Ureter (tissue), 1 donor: ENCODE measurements at places on chromosomes 5 and 9. TPM values are rescaled to one million over a fixed set of nuclear protein-coding genes. Genes with fewer than 3 reads are reported as not detected.

Gene LCP2
- 21.7 TPM for total RNA-seq

Gene IFNA2
- not detected for total RNA-seq

Gene NPDC1
- 138 TPM for total RNA-seq

Gene TRMO
- 16.2 TPM for total RNA-seq

Gene ANKDD1B
- 3.6 TPM for total RNA-seq

Gene SLC4A9
- 0.13 TPM for total RNA-seq

Gene PANK3
- total RNA-seq: 43.1 TPM

Gene SYK
- 52.9 TPM for total RNA-seq

Gene PCDHB3
- 1.1 TPM for total RNA-seq

DNA sequence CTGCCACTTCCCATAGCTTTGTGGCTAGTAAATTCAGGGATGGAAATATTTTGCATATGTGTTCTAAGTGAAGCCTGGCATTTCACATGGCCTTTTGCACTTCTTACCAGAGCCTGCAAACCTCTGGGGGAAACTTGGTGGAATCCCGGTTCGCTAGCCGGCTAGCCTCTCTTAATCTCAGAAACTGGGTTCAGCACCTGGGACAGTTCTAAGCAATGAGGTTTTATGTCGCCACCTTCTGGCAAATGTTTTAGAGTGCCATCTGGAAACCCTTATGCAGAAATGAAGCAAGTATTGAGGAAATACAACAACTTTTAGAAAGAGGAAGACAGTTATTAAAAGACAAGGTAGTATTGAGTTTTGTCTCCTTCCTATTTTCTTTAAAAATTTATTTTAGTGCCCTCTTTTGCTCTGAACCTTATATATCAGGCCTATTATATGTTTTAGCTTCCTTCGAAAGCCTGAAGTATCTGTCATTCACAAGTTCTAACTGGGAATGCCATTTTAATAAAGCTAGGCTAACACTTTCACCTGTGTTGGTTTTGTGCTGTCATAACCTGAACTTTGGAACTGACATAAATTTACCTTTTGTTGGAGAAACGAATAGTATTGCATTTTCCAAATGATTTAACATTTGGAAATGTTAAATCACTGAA is 963 bp upstream of the HTR1A start:
- DNase-seq: no peak

DNA sequence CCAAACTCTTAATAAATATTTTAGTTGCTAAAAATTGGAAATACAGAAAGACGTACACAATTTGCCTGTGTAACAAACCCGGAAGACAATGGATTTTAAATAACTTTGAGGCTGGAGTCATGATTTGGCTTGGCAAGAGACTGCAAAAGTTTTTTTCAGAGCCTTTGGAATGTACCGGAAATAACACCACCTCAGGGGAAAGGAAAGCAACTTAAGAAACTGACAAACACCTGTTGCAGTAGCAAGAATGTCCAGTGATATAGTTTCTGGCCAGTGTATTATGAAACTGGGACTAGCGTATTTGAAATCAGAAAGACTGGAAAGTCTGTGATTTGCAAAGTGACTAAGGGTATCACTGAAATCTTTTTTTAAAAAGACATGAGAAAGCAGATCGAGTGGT is 842 bp downstream of the MUSK start:
- no peak for DNase-seq

DNA sequence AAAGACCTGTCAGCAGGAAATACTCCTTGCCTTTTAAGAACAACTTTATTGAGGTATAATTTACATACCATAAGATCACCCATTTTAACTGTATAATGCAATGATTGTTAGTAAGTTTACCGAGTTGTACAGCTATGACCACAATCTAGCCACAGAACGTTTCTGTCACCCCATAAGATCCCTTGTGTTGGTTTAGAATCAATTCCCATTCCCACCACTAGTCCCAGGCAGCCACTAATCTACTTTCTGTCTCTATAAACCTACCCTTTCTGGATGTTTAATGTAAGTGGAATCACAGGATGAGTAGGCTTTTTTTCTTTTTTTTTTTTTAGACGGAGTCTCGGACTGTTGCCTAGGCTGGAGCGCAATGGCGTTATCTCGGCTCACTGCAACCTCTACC is 4.4 kb downstream of the GPR107 start:
- no peak for DNase-seq

DNA sequence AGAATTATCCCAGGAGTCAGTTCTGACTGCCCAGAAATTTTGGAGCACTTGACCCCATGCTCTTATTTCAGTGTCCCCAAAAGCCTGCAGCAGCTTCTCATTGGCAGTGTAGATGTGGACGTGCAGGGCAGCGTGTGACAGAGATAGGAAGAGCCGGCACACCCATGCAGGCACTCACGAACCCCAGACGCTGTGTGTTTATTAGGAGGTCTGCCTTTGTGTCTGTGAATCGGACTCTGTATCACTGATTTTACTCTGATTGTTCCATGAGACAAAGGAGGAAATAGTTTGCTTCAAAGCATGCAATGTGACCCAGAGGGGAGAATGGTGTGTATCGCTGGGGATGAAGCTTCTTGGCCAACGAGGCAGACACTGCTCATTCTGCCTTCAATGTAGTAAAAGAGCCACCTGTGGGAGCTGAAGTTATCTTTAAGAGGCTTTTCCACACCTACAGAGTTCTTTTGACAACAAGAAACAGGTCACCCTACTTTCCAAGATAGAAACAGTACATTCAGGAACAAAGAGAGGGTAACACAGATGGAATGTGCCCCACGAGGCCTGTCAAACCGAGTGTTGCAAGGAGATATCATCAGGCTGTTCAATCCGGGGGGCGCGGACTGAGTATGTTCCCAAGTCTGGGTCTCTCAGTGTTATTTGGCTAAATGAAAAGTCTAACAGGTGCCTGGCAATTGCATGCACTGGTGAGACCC is 224.0 kb downstream of the NTRK2 start:
- no peak for DNase-seq

DNA sequence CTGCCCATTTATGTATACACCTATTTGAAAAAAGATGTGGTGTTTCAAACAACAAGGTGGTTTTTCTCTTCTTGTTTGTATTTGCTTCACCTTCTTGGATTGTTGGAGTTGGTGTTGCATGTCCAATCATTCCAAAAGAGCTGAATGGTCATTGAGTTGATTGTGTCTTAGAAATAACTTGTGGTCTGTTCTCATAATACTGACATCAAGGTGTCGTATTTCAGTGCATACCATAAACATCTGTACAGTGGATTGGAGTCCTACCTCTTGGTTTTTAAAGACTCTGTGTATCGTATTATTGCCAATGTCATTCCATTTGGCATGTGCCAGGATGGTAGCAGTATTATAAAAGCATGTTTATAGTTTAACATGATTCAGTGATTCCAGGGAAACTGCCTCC is 73.2 kb downstream of the TRIO start:
- no peak for DNase-seq

- DNase-seq: no peak
These were observed 5.2 kb downstream of the EPB41L4B start for GRCh38 chr9:109315480-109316206.

- DNase-seq: no peak
These were observed 13.7 kb upstream of the SYK start for GRCh38 chr9:90787771-90788460.

GRCh38 chr5:55483885-55484284 is 50.9 kb downstream of the PLPP1 start:
- DNase-seq: no peak

DNA sequence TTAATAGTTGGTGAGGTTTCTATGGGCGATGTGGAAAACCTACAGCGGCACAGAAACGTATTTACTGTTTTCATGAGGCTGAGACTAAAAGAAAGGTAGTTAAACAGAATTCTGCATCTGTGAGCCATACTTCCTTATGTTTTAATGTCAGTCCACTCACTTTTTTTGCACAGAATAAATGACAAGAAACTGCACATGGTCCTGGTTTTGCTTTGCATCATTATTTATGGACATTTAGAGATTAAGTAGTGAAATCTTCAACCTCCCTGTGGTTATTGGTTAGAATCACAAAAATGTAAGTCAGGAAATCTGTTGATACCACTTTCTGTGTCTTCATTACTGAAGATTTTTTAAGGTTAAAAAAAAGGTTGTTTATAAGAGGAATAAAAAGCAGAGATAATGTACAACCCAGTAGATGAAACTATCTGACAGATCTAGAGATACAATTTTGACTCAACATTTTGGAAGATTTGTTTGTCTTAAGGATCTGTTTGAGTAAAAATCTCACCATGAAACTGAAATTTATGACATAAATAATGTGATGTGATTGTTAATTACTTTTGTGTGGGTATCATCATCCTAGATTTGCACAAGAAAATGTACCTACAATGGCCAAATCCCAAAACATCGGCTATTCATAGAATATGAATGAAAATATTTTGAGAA is 2.4 kb downstream of the PRR16 start:
- no peak for DNase-seq

DNA sequence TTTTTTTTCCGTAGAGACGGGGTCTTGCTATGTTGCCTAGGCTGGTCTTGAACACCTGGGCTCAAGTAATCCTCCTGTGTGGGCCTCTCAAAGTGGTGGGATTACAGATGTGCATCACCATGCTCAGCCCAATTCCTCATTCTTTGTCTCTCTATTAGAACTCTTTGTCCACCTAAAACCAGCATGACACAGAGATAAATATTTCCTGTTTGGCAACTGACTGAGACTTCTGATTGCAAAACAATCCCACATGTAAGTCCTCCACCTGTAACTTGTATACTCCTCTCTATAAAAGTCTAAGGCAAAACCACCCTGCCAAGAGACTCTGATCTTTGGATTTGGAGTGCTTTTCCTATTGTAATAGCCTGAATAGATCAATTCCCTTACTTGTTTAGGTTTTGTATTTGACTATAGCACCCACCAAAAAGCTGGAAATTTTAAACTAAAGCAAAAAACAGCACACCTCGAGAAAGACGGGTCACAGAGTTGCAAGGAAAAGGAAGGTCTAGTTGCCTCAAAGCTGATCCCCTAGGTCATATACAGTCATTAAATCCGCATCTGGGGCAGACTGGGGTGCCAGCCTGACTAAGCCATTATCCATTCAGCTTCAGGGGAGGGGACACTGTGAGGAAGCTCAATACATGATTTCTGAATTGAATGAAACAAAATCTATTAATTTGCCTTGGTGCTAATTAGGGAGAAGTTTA is 13.5 kb upstream of the KIF27 start:
- DNase-seq: no peak

- DNase-seq: peak; percentile 90
These were observed 260.3 kb upstream of the KLF4 start for GRCh38 chr9:107749787-107750444.

DNA sequence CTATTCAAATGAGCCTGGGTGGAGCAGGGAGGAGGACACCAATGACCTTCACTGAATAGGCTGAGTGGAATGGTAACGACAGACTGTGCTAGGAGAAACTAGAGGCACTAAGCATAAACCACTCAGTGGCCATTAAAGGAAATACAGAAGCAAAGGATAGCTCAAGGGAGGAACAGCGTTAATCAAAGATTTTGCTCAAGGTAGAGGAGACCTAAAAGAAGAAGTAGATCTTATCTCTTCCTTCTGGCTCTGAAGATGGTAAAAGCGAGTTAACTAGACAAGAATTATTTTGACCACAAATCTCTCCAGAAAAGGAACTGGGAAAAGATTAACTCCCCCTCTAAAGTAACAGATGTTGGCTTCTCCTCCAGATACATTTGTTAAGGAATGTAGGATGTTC is 299.6 kb downstream of the EPB41L4A start:
- no peak for DNase-seq

DNA sequence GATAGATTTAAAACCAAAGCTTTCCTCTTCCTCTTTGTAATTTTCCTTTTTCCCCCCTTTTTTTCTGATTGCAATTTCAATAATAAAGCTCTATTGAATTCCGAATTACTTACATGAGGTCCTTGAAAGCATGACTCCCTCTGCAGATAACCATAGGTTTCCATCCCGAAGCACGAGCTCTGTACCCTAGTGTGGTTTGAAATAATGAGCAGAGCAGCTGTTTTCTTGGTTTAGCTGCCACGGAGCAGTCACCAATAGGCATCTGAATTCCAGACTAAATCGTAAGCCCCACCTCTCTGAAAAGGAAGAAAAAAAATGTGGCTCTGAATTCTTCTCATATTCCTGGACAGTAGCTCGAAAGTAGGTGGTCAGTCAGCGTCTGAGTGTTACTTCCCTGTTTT is 18.5 kb upstream of the GNE start:
- no peak for DNase-seq

- DNase-seq: no peak
These were observed 17.4 kb downstream of the ANKS6 start for GRCh38 chr9:98778711-98779530.

GRCh38 chr5:32388432-32389129 is 56.0 kb downstream of the ZFR start:
- no peak for DNase-seq

GRCh38 chr5:67542479-67542878 is 345.9 kb upstream of the CD180 start:
- no peak for DNase-seq

DNA sequence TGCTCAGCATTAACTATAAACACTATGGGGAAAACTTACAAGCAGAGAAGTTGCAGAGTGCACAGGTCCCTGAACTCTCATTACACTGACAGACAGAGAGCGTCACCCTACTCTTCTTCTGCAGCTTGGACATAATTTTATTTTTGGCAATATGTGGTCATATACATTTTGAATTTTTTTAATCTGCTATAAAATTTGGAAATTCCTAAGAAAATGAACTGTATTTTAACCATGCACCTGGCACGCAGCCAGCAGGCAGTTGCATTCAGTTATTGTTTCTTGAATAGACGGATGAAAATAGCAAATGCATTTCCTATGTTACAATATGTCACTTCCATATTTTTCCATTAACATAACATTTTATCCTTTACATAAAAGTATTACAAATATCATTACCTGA is 100.2 kb downstream of the SLC25A46 start:
- no peak for DNase-seq

DNA sequence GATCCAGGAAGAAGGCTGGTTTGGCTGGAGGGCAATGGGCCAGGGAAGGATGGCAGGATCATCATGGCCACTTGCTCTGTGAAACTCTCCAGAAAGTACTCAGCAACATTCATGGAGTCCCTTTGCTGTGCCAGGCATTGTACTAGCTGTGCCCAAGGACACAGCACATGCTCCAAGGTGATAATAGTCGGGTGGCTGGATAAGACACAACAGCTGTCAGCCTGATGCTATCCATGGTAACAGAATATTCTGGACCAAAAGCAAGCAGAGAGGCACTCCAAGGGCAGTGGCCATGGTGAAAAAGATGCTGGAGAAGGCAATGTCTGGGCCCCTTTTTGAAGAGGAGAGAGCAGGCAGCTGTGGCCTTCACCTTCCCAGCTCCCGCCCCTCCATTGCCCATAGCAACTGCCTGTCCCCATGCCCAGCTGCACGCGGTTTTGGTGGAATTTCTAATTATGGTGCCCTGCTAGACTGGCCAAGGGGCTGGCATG is 113.8 kb upstream of the CPEB4 start:
- DNase-seq: no peak

GRCh38 chr5:80168388-80169028 is 87.3 kb downstream of the SERINC5 start:
- DNase-seq: no peak

DNA sequence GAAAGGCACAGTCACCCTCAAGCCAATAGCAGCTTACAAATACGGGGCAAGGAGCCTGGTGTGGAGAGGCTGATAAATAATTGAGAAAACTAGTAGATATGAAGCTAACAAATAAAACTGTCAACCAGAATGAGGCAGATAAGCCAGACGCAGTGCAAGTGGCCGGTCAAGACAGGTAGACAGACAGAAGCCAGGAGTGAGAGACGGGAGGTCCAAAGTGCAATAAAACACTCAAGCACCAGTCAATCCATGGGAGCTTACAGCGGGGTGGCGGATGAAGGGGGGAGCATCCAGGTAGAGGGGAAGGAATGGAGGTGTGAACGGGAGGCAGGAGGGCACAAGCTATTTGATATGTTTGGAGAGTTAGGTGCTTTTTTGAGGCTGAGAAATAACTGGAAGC is 193.1 kb downstream of the FOXD4L6 start:
- DNase-seq: no peak
